ENCODE measurements at places on chromosomes 11 and 22.

GRCh38 chr11:69081180-69081579, 32.4 kb downstream of the TPCN2 start:
- no peak for DNase-seq

- no peak for DNase-seq
These were observed 17.6 kb upstream of the SEPTIN5 start for GRCh38 chr22:19696504-19697276.

DNA sequence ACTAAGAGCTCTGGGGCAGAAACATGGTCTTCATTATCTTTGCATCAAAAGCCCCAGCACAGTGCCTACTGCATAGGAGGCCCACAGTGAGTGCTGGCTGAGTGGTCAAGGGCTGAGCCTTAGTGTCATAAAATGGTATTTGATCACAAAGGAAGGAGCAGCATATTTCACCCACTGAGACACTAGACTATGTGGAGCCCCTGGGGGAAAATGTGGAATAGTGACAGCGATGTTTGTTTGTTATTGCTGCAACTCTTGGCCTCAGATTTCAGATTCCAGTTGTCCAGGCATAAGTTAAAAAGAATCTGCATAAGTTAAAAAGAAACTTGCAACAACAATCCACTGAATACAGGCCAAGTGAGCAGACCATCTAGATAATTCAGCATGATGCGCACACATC, 7.0 kb downstream of the KIRREL3 start:
- no peak for DNase-seq

- no peak for DNase-seq
These were observed 627 bp downstream of the DNAJC4 start for GRCh38 chr11:64230985-64231365.

GRCh38 chr22:21047035-21047661, 1.4 kb downstream of the LRRC74B start:
- no peak for DNase-seq

GRCh38 chr22:42562279-42562678, 8.5 kb downstream of the SERHL2 start:
- DNase-seq: no peak

GRCh38 chr11:2898366-2899079, 12.9 kb upstream of the CDKN1C start:
- DNase-seq: no peak

- DNase-seq: no peak
These were observed 136.5 kb downstream of the ATG16L2 start for GRCh38 chr11:72950685-72951084.

All from left renal pelvis (tissue), 4 donors.